Inflammatory macrophage (primary cell): ENCODE measurements at places on chromosomes 1 and 21.

DNA sequence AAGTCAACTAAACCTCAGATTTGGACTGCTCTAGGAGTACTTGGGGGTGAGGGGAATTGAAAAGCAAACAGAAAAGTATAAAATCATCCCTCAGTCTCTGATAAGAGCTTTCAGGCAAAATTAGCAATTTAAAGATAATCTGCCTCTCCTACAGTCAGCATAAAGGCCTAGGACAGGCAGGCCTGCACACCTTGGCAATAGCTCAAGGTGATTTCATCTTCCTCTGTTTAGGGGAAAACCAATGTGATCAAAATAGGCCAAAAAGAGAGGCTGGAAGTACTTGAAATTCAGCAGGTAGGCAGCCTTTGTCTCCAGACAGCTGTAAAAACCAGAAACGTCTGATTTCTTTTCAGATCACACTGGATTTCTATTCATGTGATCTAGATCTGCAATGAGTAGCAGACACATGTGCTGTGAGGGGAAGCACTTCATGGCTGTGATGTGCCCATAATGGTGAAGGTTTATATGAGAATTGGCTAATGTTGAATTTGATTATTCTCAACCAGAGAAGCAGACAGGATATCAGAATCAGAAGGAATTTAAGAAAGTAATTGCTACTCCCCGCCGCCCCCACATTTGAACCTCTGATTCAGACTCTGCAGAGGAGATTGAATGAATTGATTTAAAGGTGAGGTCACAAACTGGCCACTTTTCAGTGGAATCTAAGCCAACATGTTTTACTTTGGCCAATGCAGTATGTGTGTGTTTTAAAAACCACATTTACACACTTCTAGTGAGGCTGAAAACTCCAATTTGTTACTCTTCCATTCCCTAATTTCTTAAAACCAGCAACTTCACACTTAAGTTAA, 45.8 kb upstream of the DNASE2B start:
- DNase-seq = peak; percentile 18

DNA sequence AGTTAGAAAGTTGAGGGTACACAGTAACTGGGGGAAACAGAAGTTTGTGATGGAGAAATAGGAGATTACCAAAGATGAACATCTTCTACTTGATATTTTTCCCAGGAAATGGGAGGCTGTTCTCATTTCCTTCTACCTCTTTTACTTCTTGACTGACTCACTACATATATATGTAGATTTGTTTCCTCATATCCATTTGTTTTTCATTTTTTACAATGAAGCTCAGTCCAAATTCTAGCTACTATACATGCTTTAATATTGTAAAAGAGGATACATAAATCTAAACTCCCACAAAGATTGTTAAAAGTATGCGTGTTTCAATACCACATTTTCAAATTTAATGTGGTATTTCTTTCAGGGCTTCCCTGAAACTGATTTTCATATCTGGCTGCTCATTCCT, 366.6 kb upstream of the NCAM2 start:
- no peak for DNase-seq

- DNase-seq = no peak
These were observed 1.8 kb downstream of the OBSCN start for GRCh38 chr1:228209657-228210056.

GRCh38 chr1:51303751-51304251, 26.6 kb downstream of the TTC39A start:
- DNase-seq = peak; percentile 28

DNA sequence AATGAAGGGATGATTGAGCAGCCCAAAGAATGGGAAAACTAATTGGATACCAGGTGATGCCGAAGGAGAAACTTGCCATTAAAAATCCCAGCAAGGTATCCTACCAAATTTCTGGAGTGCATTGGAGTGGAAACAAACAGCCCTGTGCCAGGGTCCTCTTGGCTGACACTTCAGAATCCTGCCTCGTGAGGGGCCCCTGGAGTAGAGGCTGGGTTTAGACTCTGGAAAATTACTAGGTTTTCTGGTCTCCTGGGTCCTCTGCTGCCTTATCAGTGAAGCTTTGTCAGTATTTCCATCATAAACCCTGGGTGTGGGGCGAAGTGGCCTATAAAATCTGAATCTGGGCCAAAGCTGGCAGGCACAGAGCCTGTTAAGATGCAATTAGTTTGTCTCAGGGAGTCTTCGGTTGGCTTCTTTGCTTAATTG, 289.2 kb upstream of the USP24 start:
- no peak for DNase-seq

DNA sequence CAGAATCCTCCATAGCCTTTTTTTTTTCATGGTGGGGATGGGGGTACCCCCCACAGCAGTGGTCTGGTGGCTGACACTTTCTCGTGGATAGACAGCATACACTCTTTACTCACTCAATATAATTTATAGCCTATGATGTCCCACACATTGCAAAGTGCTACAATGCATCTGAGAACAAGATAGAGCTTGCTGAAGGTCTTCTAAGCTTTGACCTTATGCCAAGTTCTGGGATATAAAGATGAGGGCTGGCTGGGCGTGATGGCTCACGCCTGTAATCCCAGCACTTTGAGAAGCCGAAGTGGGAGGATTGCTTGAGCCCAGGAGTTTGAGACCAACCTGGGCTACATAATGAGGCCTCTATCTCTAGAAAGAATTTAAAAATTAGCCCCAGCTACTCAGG, 78.0 kb downstream of the MPZL1 start:
- no peak for DNase-seq

- DNase-seq = peak; percentile 12
These were observed 88.8 kb downstream of the KIF1B start for GRCh38 chr1:10299151-10299550.

- DNase-seq = peak; percentile 60
These were observed 265.9 kb upstream of the C1orf105 start for GRCh38 chr1:172154551-172154950.

GRCh38 chr1:112506731-112507130, 2.0 kb upstream of the WNT2B start:
- DNase-seq = no peak

DNA sequence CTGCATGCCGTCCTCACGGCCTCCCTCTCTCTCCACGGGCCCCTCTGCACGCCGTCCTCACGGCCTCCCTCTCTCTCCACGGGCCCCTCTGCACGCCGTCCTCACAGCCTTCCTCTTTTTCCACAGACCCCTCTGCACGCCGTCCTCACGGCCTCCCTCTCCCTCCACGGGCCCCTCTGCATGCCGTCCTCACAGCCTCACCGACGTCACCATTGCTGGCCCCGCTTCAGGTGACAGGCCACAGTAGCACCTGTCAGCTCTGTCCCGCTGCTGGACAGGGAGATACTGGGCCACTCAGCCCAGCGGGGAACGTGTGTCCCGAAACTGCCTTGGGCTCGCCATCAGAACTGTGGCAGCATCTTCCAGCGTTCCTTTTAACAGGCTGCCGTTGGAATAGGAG, 82.8 kb upstream of the COL6A1 start:
- no peak for DNase-seq

GRCh38 chr1:40878906-40879305, 16.7 kb upstream of the CITED4 start:
- no peak for DNase-seq

DNA sequence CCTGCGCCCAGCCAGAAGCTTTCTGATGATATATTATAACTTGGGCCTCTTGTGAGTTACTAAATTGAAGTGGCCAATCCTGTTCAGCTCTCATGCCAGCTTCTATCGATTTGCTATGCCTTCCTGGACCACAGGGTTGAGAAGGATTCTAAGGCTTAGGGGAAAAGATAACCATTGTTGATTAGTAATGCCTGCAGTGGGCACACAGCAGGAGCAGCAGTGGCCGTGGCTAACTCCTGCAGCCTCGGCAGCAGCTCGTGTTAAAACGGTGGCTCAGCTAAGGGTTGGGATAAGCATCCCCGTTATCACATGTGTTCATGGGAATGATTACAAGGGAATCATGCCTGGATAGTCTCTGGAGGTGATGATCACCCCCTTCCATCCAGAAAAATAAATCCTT, 20.5 kb upstream of the KCNE2 start:
- DNase-seq = no peak

DNA sequence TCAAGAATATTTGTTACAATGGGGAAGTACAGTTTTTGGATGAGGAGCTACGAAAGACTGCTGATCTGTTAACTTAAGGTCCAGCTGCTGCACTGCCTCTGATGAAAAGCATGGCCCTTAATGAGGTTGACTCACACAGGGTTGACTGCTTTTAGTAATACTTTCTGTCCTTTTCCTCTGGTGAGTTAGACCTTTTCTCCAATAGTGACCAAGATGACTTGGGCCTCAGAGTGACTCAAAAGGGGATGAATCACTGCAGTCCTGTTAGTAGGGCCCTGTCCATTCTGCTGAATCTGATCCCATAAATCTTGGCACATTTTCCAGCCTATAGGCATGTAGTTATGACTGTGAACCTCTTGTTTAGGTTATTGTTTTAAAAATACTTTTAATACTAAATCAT, 2.7 kb downstream of the DISP1 start:
- peak; percentile 64 for DNase-seq

GRCh38 chr1:37840711-37841110, 18.7 kb downstream of the MTF1 start:
- no peak for DNase-seq
